MV-4-11 (cell line): ENCODE measurements at places on chromosomes 5 and 9.

DNA sequence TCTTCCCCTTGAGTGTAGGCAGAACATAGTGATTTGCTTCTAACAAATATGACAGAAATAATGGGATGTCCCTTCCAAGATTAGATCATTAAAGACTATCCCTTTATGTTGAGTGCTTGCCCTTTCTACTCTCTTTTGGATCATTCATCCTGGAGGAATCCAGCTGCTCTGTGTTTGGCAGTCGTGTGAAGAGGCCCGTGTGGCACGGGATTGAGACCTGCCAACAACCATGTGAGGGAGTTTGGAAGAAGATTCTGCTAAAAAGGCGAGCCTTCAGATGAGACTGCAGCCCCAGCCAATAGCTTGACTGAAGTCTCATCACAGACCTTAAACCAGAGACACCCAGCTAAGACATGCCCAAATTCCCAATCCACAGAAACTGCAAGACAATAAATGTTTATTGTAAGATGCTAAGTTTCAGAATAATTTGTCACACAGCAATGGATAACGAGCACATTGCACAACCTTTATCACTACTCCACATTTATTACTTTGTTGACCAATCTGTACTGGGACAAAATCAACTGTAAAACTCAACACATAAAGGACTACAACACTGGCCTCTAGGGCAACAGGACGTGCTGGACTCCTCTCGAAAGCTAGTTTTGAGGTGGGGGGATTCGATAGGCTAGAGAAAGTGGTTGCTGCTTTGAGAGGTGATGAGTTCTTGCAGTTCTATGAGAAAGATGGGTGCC is 42.8 kb downstream of the ANGPTL2 start:
- DNase-seq, result no peak

GRCh38 chr5:28864006-28864405 is 1825.6 kb upstream of the CDH9 start:
- DNase-seq, result no peak

- DNase-seq, result no peak
Observed at GRCh38 chr9:106321394-106322180, 541.4 kb upstream of the ZNF462 start.

DNA sequence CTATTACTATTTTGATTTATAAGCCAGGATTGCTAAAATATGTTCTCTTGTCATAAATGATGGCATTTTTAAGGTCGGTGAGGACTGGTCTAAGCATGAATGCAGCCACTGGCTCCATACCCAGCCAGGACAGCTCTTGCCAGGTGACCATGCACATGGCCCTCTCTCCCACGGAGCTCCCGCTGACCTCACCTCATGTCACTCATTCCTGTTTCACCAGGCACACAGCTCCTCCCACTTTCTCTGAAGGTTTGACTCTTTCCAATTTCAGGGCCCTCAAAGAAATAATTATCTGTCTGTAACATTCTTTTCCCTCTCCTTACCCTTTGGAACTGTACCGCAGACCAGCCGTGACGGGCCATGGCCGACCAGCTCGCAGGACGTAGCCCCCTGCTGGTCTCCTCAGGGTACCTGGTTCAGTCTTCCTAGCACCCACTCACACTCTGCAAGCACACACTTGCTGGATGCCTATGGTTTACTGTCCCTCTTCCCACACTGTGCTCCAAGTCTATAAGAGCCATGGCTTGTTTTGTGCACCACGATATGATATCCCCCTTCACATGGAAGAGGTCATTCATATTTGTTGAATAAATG is 72.5 kb downstream of the LIFR start:
- DNase-seq, result no peak

DNA sequence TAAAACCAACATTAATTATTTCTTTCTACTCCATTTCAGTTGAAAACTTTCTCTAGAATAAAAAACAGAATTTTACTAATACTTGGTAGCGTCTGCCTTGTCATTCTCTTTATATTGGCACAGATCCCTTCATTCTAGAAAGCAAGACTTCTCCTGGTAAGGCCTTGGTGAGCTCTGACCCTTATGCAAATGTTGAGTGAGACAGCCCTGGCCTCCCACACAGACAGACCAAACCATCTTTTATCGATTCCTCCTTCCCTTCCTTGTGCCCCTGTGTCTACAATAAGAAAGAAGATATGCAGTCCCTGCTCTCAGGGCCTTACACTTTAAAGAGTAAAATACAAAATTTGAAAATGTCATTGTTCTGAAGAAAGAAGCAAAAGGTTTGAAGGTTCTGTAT is 262.2 kb downstream of the EFNA5 start:
- DNase-seq, result no peak
